ENCODE measurements at places on chromosomes 5 and 9.

DNA sequence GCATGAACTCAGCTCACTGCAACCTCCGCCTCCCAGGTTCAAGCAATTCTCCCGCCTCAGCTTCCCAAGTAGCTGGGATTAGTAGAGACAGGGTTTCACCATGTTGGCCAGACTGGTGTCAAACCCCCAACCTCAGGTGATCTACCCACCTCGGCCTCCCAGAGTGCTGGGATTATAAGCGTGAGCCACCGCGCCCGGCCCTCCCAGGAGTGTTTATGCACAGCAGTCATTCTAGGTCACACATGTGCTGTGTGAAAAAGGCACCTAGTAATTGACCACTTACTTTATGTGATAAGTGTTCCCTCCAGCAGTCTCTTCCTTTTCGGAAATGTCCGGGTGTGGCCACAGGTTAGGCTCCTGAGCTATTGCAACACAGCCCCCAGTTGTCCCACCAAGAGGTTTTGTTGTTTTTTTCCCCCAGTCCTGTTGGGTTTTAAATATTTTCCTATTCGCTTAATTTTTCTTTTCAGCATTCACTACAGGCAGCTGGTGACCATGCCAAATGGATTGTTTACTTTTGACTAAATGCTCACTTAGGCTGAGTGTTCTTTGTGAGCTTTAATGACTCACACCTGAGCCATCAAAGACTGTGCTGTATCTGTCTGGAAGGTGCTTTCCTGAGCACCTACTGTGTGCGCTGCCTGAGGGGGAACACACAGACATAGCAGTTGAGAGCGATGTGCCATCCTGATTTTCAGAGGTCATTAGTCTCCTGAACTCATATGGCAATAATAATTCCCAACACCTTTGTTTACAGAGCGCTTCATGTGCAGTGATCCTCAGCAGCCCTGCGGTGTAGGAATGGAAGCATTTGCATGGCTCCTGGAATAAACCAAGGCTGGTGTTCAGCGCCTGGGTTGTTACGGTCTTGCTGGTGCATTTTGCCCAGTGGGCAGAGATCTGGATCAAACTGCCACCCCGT is 94.3 kb downstream of the MVB12B start:
- DNase-seq, result no peak

DNA sequence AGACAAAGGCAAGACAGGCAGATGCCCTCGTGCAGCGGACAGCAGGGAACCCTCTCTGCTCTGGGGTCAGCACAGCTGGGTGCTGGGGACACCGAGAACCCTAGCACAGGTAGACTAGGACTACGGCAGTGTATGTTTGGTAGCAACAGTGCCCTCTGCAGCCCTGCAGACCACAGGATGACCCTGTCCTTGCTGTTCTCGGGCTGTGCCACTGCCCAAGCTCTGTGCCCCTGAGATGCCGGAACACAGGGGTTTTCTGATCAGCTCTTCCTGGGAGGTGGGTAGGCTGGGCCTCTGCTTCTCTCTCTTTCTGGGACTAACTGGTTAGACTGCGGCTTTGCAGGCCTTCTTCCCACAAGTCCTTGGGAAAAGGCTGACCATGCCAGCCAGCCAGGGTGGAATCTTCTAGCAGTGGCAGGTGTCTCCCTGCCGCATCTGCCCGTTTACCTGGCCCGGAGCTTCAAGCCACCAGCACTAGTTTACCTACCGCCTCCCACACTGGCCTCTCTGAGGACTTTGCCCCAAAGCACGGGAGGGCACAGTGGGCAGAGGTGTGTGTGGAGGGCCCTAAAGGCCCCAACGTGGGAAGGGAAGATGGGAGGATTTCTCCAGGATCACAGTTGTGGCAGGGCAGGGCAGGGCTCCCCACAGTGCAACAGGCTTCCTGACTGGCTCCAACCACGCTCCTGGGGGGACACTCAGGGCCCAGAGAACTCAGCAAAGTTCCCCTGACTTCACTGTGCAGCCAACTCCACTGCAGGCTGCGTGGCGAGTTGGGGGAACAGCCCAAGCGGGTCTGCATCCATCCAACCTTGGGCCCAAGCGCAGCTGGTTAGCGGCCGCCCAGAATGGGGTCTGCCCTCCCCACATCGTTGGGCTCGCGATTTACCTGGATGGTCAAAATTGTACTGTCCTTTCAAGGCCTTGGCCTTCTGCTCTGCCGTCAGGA is 1.2 kb downstream of the UCK1 start:
- DNase-seq, result no peak

DNA sequence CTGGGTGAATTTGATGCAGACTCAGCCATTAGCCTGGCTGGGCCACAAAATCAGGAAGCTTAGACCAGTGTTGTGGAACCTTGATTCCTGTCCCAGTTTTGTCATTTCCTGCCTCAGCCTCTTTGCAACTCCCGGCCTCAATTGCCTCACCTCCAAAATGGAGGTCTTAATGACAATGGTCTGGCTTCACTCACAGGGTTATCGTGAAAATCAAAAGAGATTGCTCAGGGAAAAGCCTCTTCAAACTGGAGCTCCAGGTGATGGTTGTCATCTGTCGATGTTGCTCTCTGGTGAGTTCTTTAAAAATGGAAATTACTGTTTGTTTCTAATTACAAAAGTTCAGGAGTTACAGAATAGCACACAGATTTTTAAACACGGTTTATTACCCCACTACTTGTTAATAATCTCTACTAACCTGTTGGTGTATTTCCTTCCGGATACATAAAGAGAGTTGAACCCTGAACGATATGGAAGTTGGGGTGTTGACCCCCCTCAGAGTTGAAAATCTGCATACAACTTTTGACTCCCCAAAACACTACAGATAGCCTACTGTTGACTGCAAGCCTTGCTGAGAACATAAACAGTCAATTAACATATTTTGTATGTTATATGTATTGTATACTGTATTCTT is 109.9 kb upstream of the CPEB4 start:
- DNase-seq, result no peak

DNA sequence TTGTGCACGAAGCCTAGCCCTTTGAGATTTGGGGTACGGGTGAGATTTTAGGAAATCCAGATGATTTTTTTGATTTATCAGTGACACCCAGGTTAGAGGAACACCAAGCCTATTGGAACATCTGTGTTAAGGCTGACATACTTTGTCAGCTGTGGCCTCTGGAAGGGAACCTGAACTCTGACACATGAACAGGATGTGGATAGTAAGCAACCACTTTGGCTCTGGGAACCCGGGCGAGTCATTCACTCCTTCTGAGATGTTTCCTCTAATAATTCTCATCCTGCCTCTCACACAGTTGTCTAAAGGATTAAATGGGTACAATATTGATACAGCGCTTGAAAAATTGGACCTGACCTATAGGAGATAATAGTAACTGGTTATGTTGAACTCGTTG is 67.8 kb downstream of the FGF1 start:
- no peak for DNase-seq

GRCh38 chr9:71669284-71669995 is 98.9 kb downstream of the CEMIP2 start:
- DNase-seq, result no peak

DNA sequence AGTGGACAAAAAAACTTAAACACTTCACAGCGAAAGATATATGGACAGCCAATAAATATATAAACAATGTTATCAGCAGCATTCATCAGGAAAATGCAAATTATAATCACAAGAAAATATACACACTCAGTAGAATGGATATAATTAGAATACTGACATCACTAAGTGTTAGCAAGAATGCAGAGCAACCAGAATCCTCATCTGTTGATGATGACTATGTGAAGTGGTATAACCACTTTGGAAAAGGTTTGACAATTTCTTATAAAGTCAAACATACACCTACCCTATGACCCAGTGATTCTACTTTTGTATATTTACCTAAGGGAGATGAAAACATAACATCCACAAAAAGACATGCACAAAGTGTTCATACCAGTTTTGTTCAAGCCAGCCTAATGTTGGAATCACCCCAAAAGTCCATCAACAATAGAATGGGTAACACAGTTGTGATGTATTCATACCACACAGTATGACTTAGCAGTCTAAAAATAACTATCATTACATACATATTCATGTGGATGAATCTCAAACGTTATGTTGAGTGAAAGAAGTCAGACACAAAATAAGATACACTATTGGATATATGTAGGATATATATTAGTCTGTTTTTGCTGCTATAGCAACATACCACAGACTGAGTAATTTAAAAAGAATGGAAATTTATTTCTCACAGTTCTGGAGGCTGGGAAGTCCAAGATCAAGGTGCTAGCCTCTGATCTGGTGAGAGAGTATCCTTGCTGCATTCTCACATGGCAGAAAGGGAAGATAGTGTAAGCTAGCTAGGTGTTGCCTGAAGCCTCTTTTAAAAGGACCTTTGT is 148.8 kb upstream of the ADAMTSL1 start:
- no peak for DNase-seq

DNA sequence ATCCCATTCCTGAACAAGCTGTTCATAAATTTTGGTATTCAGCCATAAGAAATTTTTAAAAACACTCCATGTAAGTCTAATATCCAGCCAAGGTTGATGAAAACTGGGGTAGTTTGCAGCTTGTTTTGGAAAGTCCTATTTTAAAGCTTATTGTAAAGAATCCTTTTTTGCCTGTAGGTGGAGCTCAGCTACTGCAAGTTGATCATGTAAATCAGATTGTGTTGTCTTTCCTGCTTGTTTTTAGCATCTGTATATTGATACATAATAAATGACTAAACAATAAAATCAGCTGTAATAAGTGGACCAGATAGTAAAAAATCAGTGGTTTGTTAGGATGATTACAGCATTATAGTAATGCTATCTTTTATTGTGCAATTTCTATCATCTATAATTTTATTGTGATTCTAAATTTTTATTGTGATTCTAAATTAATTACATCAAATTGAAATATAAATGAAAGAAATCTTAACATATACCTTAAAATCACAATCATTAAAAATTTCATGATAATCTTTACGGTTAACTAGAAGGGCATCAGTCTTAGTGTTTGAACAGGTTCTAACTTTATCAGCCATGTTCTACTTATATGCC is 42.4 kb downstream of the CWC27 start:
- no peak for DNase-seq

- DNase-seq, result no peak
Measured at GRCh38 chr9:22921742-22922141, 475.1 kb downstream of the DMRTA1 start.

GRCh38 chr5:141649056-141649688 is 2.0 kb downstream of the FCHSD1 start:
- no peak for DNase-seq

GRCh38 chr5:82165740-82166530 is 112.2 kb downstream of the RPS23 start:
- peak; percentile 17 for DNase-seq

GRCh38 chr9:134193912-134194535 is 29.7 kb upstream of the RNU6ATAC start:
- no peak for DNase-seq

Data from activated CD4-positive, alpha-beta T cell treated with anti-CD3 and anti-CD28 coated beads, Interleukin-2, amount 50 U/mL, for 24 hours (primary cell).